ENCODE measurements at places on chromosomes 3 and 15. TPM values are rescaled to one million over a fixed set of nuclear protein-coding genes. Genes with fewer than 3 reads are reported as not detected.

- peak; percentile 38 for DNase-seq
Observed at GRCh38 chr3:13473020-13473419, 7.1 kb upstream of the HDAC11 start.

The GOLGA8S gene
- not detected for total RNA-seq

GRCh38 chr3:63975723-63976122 lies 47.6 kb downstream of the PSMD6 start:
- DNase-seq: no peak

The C2CD4B gene
- total RNA-seq: 1.5 TPM

- DNase-seq: no peak
Observed at GRCh38 chr15:39275066-39275465, 305.8 kb upstream of the THBS1 start.

DNA sequence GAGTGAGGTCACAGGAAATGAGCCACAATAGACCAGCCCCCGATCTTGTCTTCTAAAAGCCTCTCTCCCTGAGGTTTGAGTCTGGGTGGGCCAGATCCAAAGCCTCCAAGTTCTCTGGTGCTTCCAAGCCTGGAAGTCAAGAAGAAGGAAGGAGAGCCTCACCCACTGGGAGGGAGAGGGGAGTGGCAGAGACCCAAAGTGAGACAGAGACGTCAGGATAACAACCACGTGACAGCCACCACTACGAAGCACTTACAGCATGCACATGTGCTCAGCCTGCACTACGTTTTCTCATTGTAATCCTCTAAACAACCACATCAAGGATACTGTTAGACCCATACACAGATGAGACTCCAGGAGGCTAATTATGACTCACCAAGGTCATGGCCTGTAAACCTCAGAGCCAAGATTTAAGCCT lies 197.3 kb upstream of the LINGO1 start:
- no peak for DNase-seq

DNA sequence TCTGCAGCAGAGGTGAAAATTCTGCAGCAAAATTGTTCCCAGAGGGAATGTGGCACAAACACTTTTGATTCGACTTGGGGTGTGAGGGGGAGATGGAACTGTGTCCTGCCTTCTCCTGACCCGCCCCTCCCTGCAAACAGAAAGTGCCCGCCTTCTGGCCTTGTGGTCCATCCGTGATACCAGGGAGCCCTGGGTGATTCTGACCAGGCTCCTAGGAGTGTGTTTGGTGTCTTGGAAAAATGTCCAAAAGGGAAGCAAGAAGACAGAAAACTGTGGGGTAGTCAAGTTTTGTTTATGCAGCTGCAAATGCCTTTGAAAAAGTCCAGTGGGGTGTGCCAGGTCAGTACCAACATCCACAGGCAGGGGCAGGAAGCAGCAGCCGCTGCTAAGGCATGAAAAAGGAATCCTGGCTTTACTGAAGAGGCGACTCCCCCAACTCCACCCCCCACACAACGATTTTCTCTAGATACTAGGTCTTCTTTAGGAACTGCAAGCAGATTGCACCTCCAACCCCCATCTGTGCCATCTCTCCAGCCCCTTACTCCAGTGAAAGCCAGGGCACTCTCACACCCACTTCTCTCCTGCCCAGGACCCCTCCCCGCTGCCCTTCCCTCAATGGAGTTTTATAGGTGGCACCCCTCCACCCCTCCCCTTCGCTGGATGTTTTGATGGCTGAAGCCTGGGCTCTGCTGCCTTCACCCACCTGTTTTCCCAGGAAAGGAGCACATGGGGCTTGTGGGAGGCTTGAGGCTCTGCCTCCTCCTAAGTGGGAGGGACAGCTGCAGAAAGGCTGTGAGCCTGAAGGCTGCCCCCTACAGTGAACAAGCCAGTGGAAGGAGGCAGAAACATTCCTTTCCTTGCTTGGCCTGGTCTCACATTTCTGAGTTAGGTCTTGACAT lies 82.4 kb upstream of the HERC1 start:
- DNase-seq: peak; percentile 87

The RPL22L1 gene
- 250 TPM for total RNA-seq

The FBXL2 gene
- 4.4 TPM for total RNA-seq

DNA sequence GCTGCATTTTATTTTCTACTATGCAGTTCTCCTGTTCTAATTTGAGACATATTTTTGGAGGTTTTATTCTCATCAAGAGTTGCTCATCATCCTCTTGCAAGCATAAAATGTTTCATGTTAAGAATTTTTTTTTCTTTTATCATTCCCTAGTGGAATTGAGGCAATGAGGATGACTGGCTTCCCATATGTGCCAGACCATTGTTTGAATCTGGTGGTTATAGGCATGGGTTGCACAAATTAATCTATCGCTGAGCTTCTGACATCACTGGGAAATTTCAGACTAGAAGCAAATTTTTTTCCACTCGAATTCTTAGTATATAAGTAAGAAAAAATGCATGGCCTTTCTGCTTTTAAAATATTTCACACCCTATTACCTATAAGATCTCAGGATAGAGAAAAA lies 279.1 kb upstream of the PLSCR5 start:
- DNase-seq: no peak

The FRMD4B gene
- 6.4 TPM for total RNA-seq

GRCh38 chr15:33801954-33802353 lies 166.3 kb upstream of the CHRM5 start:
- no peak for DNase-seq

GRCh38 chr15:27481768-27482167 lies 510.8 kb downstream of the GABRG3 start:
- peak; percentile 73 for DNase-seq

- peak; percentile 66 for DNase-seq
Observed at GRCh38 chr15:63065262-63066221, 23.0 kb downstream of the TPM1 start.

GRCh38 chr3:3633761-3634160 lies 165.5 kb upstream of the LRRN1 start:
- DNase-seq: no peak

GRCh38 chr15:77358545-77359240 lies 61.2 kb downstream of the PEAK1 start:
- DNase-seq: no peak

DNA sequence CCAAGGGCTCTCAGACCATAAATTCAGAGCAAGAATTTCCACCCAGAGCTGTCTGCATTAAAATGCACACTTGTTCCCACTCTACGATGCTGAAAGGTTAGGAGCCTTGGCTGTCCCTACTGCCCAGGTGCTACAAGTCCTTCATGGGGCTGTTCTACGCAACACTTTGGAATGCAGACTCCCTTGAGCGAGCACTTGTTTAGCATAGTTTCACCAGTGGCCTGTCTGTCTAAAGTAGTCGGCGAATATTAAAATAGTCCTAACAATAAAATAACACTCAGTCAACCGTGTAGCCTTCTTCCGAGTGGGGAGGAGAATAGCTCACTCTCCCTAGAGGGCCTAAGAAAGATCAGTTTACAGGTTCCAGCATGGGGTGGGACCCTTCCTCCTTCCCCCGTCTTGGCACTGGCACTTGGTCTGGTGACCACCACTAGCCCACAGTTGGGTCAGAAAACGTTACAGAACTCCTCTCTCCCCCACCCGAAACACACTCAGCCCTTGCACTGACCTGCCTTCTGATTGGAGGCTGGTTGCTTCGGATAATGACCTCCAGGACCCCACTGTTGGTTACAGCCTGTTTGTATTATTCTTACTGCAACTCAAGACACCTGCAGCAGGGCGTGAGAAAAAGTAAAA lies at the start of gene CLDN16:
TSS of gene CLDN16 (plus strand) at position 586 of the 636 bp plus-strand sequence. CDS start 167 bp downstream, outside the sequence.
- DNase-seq: peak; percentile 22

DNA sequence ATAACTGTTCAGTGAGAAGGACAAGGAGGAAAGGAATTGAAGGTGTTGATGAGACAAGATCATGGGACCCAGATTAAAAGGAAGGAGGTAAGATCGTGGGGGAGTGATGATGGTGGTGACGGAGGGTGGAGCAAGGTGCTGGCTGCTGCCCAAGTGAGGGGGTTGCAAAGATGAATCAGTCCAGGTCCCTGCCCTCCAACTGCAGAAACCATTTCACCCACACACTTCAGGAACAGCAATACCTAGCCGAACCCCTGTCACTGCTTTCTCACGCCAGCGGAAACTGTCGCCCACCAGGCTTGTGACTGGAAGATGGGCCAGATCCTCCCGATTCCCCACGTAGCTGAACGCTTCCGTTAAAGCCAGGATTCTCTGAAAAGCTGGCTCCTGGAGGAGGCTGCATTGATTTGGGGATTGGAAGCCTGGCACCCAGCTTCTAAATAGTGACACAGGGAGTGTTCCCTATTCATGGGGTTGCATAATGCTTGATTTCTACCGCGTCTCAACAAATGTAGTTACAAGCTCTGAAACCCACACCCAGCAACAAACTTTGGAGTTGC lies 3.2 kb upstream of the LSG1 start:
- no peak for DNase-seq

- peak; percentile 68 for DNase-seq
Observed at GRCh38 chr15:62988701-62989100, 53.8 kb upstream of the TPM1 start.

GRCh38 chr3:21944251-21944650 lies 193.2 kb upstream of the ZNF385D start:
- no peak for DNase-seq

GRCh38 chr3:23877329-23877980 lies 39.3 kb downstream of the NKIRAS1 start:
- no peak for DNase-seq

DNA sequence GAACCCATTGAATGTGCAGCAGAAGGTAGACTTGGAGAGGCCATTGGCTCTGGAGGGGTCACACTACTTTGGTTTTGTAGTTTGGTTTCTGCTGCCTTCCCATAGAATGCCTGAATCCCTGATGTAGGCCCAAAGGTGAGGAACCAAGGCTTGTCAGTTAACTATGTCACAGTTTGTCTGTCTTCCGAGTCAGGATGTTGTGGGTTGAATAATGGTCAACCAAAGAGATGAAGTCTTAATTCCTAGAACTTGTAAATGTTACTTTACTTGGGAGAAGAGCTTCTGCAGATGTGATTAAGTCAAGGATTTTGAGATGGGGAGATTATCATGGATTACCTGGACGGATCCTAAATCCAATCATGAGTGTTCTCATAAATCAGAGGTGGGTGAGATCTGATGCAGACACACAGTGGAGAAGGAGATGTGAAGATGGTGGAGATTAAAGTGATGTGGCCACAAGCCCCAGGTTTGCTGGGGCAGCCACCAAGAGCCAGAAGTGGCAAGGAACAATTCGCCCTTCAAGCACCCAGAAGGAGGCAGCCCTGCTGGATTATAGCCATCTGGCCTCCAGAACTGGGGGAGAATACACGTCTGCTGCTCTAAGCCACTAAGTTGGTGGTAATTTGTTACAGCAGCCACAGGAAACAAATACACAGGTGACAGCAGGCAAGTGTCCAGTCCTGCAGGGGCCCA lies 2.3 kb upstream of the CCR8 start:
- DNase-seq: no peak

DNA sequence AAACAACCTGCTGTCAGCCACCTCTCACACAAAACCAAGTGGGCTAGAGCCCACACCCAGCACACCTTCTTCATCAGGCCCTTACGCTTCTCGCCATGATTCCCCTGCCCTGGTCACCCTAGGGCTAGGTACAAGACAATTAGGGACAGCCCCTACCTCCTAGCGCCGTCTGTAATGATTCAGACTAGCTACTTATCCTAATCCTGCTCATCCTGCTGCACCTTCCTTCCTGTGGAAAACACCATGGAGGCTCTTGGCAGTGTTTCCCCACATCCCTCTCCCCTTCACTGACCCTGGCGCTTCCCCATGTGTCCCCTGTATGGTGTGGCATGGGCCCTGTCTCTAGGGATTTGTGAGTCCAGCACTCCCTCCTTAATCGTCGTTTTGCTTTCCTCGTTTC lies 39.6 kb upstream of the ICE2 start:
- no peak for DNase-seq

DNA sequence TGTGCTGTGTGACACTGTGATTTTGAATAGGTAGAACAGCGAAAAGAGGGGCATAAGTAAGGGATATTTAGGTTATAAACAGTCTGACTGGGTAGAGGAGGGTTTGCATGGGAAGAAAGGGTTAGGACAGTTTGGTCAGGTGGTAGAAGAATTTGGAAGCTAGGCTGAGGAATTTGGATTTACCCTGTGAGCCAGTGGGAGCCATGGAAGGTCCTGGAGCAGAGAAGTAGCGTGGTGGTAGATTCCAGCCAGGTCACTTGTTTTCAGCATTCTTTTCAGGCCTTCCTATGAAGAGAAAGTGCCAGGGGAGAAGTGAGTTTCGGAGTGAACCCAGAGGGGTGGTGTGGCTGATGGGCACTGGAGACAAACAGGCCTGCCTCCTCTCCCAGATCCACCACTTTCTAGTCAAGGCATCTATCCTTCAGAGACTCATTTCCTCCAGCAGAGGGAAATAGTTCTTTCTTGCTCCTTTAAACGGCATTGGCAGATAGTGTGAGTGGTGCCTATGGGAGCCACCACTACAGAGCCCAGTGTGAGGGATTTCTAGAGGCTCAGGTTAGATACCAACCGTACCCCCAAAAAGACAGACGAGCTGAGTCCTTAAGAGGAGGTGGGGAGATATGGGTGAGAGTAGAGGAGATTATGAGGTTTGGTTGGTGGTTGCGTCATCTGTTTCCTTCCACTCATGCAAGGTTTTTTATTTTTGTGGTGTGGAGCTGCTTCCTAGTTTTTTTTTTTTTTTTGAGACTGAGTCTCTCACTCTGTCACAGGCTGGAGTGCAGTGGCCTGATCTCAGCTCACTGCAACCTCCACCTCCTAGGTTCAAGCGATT lies 21.2 kb downstream of the PXK start:
- DNase-seq: peak; percentile 22

DNA sequence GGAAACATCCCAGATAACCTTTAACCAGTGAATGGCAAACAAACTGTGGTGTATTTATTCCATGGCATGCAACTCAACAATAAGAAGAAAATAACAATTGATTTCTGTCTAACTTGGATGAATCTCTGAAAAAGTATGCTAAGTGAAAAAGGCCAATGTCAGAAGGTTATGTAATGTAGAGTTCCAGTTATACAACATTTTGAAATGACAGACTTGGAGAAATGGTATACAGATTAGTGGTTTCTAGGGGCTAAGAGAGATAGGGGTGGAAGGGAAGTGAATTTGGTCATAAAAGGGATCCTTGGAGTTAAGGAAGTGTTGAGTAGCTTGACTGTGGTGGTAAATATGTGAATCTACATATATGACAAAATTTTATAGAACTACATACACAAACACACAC lies 269.4 kb upstream of the SUCLG2 start:
- no peak for DNase-seq

DNA sequence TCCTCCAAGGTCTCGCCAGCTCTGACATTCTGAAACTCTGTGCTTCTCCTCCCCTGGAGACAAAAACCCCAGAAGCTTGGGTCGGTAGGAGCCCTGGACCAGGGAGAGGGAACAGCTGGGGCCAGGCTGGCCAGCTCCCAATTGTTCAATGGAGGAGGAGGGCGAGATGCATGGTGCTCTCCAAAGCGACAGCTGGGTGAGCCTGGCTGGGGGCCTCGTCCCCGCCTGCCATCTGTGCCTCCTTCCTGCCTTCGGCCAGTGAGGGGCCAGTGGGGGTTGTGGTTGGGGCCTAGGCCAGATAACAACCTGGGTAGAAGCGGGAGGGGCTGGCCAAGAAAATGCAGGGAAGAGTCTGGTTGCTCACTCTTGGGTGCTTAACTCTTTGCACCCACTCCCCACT lies 79.4 kb downstream of the CORO2B start:
- DNase-seq: no peak
